ENCODE measurements at places on chromosomes 3 and 15. TPM values are rescaled to one million over a fixed set of nuclear protein-coding genes. Genes with fewer than 3 reads are reported as not detected.

PRTG gene
- polyA plus RNA-seq = 3.4 TPM

CAMK2N2 gene
- polyA plus RNA-seq = not detected

GRCh38 chr15:95300958-95301357, 1029.5 kb upstream of the NR2F2 start:
- DNase-seq = peak; percentile 93

GRCh38 chr3:194837457-194838127, 151.9 kb downstream of the FAM43A start:
- no peak for DNase-seq

DNA sequence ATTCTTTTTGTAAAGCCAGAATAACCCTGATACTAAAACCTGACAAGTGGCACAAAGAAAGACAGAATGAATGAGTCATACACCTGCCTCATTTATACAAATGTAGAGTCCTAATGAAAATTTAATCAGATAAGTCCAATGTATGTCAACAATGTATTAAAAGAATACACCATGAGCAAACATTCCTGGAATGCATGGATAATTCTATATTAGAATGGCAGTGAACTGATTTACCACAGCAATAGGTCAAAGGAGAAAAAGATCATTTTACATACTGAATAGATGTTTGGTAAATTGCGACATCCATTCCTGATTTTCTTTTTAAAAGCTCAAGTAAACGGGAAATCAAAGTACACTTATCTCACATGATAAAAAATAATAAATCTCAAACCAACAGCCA, 11.2 kb upstream of the LOXL1 start:
- no peak for DNase-seq

- DNase-seq = no peak
Observed at GRCh38 chr3:61541694-61542093, 19.7 kb upstream of the PTPRG start.

DNA sequence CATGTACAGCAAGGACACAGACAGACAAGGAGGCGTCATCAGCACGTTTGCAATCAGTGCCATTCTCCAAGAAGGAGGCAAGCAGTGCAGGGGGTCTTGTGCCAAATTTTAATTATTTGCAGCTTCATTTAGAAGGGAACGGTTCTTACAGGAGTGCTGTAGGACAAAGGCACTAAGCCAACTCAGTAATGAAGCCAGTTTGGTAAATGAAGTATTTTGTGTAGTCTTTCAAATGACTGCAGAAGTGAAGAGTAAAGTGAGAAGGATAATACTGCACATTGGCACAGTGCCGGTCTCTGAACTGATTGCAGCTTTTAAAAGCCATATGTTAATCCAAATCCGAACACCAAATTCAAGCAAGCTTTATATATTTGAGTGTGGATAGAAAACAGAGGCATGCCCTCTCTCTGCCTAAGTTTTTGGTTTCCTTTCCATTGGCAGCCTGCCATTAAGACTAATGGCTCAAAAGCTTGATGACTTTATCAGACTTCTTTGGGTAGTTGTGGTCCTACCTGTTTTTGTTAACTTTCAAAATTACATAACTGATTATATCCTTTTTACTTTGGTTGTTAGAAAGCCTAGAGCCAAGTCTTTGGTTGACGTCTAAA, 101.3 kb downstream of the SENP2 start:
- DNase-seq = no peak
